Fibroblast of skin of scalp (primary cell): ENCODE measurements at places on chromosomes 7 and 10.

GRCh38 chr7:33821970-33822369 is 83.4 kb upstream of the BMPER start:
- DNase-seq, result peak; percentile 67

GRCh38 chr7:157462419-157462771 is 125.6 kb downstream of the DNAJB6 start:
- no peak for DNase-seq

GRCh38 chr10:127196282-127197153 is at the start of gene INSYN2A:
INSYN2A (minus strand) TSS chr10:127196591; CDS start chr10:127176395, 20,196 bp downstream.
- DNase-seq, result peak; percentile 64

- DNase-seq, result no peak
These were observed 217.1 kb downstream of the GALNT17 start for GRCh38 chr7:71348821-71349681.

- no peak for DNase-seq
These were observed 94.3 kb downstream of the THSD7A start for GRCh38 chr7:11737723-11738122.

DNA sequence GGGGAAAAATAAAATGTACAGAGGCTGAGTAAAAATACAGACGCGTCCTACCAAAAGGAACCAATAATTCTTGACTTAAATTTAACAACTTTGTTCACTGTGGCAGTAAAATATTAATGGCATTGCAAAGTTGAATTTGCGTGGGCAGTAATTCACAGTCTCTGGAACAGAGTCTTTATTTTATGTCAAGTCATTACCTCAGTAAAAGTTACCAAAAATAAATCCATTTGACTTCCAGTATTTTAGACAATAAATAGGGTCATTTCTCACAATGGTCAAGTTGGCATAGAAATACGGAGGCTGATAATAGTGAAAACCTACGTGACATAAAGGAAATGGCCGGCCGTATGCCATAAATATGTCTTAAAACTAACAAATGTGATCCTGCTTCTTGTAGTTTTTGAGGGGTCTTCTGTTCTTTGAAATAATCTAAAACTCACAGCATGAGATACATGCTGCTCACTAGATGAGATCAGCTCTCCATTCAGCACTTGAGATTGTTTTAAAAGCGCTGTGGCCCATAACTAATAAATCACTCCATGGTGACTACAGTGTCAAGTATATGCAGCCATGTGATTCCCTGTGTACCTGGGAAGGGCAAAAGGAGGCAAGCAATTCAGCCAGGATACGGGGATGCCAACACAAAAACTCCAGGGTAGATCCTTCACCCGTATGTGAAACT is 75.3 kb downstream of the DOCK4 start:
- no peak for DNase-seq
